Inflammatory macrophage (primary cell): ENCODE measurements at places on chromosomes 11 and 22.

DNA sequence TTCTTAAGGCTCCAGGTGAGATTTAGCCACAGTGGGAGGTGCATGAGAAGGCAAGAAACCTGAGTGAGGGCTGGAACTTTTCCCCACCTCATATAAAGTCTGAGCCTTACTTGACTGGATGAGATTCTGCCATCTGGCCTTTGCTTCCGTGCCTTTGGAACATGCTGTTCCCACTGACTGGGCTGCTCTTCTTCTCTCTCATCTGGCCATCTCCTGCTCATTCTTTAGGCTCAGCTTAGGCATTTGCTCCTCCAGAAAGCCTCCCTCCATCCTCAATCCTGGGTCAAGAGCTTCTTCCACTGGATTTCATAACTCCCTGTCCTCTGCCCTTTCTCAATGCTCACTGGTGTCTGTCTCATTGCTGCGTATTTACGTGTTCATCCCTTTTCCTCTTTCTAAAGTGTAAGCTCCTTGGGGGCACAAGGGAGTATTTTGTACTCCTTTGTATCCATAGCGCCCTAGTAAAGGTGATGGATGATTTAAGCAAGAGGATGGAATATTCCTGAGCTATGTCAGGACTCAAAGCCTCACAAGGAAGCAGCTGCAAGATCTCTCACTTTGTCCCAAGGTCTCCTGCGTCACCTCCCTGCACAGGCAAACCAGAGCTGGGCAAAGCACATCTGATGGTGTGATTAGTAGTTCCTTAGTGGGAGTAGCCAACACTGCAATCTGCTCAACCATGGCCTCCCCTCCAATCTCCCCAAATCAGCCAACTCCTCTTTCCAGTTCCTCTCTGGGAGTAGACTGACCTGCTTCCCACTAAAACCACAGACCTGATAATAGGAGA is 15.3 kb downstream of the HSPA8 start:
- DNase-seq: no peak

DNA sequence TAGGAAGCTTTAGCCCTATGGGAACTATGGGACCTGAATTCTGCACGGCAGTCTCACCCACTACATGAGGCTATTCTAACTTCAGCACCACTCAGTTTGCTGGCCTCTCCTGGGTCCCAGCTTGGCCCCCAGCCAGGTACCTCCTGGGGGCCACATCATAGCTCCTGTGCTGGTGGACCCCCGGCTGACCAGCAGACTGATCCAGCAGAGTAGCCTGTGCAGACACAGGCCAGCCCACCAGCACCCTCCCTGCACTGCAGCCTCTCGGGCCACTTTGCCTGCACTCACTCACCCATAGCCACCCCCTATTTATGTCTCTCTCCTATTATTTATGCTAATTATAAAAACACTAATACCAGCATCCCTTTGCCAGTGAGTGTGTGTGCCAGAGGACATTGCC is 1.2 kb upstream of the OR10AG1 start:
- DNase-seq: no peak

- peak; percentile 37 for DNase-seq
These were observed 737 bp downstream of the BCL2L13 start for GRCh38 chr22:17639247-17639741.

DNA sequence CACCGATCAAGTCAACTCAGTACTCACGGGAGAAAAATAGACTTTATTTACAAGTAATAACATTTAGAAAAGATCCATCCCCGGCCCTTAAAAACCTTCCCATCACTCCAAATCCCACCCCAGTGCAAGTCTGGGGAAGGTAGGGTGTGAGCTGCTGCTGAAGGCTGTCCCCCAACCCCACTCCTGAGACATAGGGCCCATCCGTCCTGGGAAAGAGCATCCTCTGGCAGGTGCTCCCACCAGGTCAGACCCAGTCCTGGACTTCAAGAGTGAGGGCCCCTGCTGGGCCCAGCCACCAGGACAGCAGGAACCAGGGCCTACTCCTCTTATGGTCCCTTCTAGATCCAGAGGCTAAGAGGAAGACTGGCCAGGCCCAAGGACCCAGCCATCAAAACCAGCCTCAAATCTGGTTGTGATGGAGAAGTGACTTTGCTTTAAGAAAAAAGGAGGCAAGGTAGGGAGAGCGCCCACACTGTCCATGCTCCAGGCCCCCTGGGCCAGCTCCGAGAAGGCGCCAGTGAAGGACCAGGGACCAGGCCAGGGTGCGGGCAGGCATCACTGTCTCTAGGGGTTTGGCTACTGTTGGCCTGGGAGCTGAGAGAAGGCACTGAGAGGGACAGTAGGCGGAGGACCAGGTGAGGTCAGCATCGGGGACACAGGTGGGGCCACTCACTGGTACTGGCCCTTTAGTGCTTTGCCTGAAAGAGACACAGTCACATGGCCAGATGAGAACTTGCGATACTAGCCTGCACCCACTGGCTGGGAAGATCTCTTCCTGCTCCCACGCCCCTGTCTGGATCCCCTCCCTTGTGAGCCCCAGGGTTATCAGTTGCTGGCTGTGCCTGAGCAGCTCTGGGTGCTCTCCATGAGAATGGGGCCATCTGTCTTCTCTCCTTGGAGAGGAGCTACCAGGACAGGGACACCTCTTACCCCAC is 4.4 kb downstream of the IL18BP start:
- no peak for DNase-seq

DNA sequence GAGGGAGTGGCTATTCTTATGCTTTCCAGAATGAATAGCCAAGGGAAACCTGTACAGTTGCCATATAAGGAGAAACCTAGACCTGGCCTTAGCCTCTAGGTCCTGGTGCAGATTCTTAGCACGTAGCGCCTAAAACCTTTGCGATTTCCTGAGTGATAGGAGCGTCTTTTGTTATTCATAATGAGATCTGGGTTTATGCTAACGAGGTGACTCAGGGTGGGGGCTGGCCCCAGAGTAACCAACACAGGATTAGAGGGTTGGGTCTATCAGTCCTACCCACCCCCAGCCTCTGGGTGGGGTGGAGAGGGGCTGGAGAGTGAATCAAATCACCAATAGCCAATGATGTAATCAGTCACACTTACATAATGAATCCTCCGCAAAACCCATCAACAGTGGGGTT is 73.4 kb upstream of the PARVG start:
- no peak for DNase-seq

- DNase-seq: no peak
These were observed 44.7 kb upstream of the YPEL1 start for GRCh38 chr22:21780259-21780658.

GRCh38 chr22:26429458-26430286 is 612 bp downstream of the ASPHD2 start:
- DNase-seq: no peak

- DNase-seq: no peak
These were observed 11.4 kb downstream of the ALDH3B2 start for GRCh38 chr11:67662835-67663531.

DNA sequence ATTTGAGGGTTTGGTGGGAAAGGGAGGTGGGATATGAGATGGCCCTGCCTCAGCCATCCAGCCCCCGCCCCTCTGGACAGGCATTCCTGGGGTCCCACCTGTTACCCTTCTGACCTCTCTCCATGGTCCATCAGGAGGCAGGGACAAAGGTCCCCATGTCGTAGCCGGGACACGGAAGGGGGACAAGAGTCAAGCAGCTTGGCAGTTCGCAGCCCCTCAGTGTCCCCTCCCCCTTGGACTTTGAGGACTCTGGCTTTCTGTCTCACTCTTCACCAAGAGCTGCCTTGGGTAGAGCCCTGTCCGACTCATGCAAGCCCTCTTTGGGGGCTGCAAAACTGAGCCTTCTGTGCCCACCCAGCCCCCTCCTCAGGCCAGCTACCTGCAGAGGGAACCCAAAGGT is 30.2 kb downstream of the TRIM29 start:
- no peak for DNase-seq

DNA sequence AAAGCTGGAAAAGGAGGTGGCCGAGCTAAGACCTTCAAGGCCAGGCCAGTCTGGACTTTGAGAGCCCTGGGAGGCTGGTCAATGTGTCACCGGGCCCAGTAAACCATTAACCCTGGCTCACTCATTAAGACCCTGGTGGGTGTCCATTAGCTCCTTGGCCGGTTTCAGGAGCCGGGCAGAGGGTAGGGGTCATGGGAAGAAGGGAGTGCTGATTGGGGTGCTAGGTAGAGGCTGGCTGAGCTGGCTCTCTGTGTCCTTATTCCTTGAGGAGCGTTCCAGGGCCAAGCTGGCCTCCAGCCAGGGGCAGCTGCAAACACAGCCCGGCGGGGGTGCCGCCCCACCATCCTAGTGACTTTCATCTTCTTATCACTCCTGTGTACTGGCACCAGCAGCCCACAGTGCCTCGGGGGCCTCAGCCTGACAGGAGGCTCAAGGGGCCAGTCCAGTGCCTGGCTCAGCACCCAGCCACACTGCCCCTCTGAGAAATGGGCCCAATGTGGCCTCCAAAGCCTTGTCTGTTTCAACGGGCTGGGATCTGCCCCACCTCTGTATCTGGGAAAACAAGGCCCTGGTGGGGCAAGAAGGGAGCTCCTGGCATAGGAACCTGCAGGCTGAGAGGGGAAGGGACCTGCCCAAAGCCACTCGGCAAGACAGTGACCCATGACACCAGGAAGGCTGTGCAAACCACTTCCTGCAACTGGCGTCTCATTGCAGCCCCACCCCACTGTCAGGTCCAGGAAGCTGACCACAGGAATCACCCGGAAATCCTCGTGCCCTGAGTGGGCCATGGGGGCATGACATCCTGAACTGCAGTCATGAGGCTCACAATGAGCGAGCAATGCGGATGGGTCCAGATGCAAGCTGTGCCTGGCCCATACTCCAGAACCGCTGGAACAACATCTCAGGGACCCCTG is 15.1 kb upstream of the RGL4 start:
- peak; percentile 81 for DNase-seq

GRCh38 chr22:44335903-44336803 is 23.4 kb upstream of the SHISAL1 start:
- no peak for DNase-seq

DNA sequence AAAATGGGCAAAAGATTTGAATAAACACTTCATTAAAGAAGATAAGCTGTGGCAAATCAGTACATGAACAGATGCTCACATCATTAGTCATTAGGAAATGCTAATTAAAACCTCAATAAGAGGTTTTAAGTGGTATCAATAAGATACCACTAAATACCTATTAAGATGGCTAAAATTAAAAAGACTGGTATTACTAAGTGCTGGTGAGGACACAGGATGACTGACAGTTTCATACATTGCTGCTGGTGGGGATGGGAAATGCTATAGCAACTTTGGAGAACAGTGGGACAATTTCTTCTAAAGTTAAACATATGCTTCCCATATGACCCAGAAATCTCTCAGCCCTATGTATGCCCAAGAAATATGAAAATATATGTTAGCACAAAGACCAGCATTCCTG is 69.2 kb downstream of the COMMD9 start:
- DNase-seq: no peak
